ENCODE measurements at places on chromosomes 5 and 9. TPM values are rescaled to one million over a fixed set of nuclear protein-coding genes. Genes with fewer than 3 reads are reported as not detected.
A peak's percentile ranks its signal among the peaks of the same experiment; 100 is the strongest.

- no peak for DNase-seq
Measured at GRCh38 chr5:167944121-167944852, 347.2 kb upstream of the WWC1 start.

DNA sequence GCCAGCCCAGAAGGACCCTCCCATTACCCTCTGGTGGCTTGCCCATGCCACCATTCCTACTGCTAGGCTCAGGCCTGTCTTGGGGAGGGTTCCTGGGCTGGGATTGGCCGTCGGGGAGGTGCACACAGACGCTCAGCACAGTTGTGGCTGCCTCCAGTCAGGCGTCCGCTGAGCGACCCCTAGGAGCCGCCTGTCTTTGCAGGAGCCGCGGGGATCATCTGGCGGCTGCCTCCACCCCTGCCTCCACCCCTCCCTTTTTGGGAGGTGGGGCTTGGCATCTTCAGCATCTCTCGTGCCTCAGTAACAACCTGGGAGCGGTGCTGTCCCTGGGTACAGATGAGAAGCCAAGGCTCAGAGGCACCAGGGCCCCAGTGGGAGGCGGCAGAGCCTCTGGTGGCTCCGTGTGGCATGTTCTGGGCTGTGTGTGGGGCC, 39.6 kb downstream of the RXRA start:
- DNase-seq: no peak

- DNase-seq: no peak
Measured at GRCh38 chr5:31434898-31435297, 97.0 kb downstream of the DROSHA start.

- DNase-seq: no peak
Measured at GRCh38 chr5:172588380-172588779, 52.7 kb upstream of the NEURL1B start.

- peak; percentile 99 for DNase-seq
Measured at GRCh38 chr9:13575558-13575957, 296.1 kb upstream of the MPDZ start.

GRCh38 chr9:129319076-129319937, 141.2 kb upstream of the IER5L start:
- no peak for DNase-seq

DNA sequence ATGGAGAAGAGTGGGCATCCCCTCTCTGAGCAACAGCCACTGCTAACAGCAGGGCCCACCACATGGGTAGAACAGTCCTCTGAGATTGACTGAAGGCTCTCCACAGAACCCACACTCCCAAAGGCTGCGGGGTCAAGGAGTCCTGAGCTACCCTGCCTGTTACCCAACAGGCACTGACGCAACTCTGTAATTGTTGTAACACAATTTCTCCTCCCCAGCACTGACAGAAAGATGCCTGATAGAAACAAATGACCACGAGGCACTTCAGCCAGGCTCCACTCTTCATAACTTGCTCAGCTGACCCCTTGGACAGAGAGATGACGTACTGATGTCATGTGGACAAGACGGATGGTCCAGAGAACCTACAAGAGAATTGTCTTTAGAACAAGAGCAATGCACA, 220.7 kb downstream of the SPOCK1 start:
- DNase-seq: no peak

DNA sequence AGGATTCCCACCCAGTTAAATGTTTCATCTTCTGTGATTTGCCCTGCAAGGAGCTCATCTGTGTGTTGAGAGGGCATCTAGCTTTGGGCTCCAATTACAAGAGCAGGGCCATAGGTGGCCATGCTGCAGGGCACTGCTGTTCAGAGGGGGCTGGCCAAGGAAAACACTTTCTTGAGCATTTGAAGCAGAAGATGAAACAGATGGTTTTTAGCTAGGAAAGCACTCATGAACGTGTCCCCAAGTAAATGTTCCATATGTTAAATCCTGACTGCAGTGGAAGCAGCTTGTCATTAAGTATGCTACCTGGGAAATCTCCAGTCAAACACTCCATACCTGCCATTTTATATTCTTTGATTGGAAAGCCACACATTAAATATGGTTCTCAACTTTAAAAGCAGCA, 176.6 kb downstream of the FBXL7 start:
- DNase-seq: no peak

- no peak for DNase-seq
Measured at GRCh38 chr5:67297376-67297775, 100.8 kb upstream of the CD180 start.

- DNase-seq: no peak
Measured at GRCh38 chr5:58105836-58106235, 354.1 kb downstream of the PLK2 start.

DNA sequence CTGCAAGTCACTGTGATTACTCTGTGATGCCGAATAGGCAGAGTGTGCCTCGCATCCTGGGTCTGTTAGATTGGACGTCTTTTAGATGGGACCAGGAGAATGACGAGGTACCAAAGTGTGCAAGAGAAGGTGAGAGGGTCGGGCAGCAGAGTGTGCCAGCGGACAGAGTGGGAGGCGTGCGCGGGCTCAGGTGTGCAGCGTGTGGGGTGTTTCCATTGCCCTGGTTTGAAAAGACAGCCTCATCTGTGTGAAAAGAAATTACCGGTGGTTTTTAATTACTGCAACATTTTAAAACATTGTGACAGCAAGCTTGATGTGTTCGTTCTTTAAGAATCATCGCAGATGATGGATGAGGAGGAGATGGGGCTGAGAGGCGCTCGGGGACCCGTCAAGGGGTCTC, 4.2 kb upstream of the FAM163B start:
- DNase-seq: no peak

DNA sequence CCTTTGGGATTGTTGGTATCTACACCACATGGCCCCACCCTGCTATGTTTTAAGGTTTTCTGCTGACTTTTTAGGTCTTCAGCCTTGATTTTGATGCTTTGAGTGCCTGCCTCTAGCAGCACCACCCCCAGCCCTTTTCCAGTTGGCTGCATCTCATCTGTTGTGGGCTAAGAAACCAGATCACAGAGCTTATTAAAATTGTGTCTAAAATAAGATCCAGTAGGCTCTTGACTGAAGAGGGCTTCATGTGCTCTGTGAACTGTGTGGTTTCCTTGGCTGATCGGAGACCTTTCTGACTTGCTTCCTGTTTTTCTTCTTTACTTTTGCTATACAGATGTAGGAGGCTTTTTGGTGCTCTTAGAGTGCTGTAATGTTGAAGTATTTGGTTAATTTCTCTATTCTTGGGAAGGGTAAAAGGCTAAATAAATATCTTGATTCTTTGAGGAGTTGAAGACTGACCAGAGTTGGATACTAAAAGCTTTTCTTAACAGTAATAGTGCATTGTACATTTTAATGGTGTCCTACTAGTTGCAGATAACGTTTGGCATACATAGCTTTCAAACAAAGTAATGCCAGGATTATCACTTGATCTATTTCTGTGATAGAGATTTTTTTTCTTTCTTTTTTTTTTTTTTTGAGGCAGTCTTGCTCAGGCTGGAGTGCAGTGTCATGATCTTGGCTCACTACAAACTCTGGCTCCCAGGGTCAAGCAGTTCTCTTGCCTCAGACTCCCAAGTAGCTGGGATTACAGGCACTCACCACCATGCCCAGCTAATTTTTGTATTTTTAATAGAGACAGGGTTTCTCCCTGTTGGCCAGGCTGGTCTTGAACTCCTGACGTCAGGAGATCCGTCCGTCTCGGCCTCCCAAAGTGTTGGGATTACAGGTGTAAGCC, 4.5 kb downstream of the UBE2D2 start:
- no peak for DNase-seq

GRCh38 chr5:174325431-174325830, 279.9 kb downstream of the NSG2 start:
- DNase-seq: no peak

GRCh38 chr5:67190861-67191260, 5.7 kb downstream of the CD180 start:
- no peak for DNase-seq

GRCh38 chr9:38084556-38084880, 15.5 kb upstream of the SHB start:
- no peak for DNase-seq

- DNase-seq: no peak
Measured at GRCh38 chr5:119332978-119333401, 22.8 kb upstream of the TNFAIP8 start.

DNA sequence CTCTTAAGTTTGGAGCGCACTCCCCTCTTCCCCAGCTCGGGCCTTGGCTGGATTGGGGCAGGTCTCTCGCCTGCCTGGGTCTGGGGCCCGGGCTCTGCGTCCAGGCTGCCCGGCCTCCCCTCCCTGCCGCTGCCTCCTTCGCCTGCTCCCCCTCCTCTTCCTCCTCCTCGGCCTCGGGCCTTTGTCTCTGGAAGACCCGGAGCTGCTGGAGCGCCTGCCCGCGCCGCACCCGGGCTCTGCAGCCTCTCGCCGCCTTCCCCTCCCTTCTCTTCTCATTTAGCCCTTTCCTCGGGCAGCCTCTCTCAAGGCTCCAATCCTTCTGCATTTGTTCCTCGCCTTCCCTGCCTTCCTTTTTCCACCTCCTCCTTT, 218.5 kb downstream of the C9orf50 start:
- no peak for DNase-seq

GRCh38 chr5:40240111-40240510, 439.6 kb upstream of the PTGER4 start:
- DNase-seq: no peak

- no peak for DNase-seq
Measured at GRCh38 chr9:136995772-136996311, 526 bp downstream of the CLIC3 start.

- no peak for DNase-seq
Measured at GRCh38 chr5:94523018-94523417, 95.4 kb downstream of the KIAA0825 start.

GRCh38 chr5:14251733-14252132, 108.6 kb downstream of the TRIO start:
- no peak for DNase-seq

- DNase-seq: no peak
Measured at GRCh38 chr5:52692039-52692438, 95.7 kb upstream of the ITGA1 start.

DNA sequence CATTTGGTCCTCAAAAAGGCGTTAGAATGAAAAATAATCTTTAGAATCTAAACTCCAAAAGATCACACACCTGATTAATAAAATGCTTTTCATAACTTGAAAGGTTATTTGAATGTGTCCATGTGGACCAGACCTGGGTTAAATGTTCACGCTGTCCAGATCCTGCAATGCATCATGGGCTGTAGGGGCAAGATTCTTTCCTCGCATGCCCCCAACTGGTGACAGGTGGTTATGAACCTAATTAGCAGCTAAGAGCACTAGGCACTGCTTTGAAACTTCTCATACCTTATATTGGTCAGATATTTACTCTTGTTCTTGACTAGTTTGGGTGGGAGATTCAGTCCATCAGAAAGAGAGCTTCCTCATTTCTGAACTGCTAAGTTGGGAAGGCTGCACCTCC, 19.3 kb upstream of the PIP5K1B start:
- DNase-seq: no peak

DNA sequence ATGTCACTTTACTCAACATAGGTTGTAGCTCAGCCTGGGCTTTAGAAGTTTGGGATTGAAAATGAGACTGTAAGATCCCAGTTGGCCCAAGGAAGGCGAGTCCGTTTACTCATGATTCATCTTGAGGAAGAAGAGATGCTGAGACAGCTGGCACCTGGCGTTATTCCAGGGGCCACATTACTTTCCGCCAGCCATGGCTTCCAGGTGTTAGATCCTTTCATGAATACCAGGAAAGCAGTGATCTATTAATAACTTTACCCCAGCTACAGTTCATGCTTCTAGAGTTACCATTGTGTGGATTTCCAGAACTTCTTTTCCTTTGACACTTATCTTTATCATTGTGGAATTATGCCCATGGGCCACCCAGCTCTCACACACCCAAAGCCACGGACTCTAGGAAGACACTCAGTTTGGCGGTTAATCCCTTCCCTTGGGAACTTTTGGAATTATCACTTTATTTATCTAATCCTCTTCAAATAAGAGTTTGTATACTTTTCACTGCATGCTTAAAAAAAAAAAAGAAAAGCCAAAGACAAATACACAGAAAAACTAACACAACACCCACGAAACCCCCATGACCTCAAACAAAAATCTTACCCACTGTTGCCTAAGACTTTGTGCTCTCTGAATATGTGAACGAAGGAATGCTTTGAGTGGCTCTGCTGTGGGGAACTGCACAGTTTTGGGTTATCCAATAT, 26.9 kb downstream of the RAI14 start:
- DNase-seq: peak; percentile 57

DNA sequence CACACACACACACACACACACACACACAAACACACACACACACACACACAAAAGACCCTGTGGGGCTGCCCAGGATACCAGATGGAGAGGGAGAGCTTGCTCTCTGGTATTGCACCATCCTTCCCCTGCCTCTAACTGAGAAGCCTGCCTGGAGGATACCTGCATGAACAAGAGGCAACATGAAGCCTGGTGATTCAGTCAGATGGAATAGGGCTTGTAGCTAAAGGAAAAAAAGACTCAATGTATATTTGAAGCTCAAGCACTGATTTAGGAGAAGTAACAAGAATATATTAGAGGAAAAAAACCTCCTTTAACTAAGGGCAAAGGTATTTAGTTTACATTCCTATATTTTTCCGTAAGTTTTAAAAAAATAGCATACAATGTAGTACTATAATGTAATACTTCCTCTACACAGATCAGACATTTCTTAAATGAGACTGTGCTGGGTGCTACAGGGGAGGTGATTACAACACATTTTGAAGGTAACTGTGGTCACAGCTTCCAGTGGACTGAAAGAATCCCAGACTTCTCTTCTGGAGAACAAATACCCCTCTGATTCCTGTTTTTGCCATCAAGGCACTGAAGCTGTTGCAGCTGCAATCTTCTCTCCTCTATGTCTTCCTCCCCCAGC, 169.3 kb downstream of the DCP2 start:
- no peak for DNase-seq

DNA sequence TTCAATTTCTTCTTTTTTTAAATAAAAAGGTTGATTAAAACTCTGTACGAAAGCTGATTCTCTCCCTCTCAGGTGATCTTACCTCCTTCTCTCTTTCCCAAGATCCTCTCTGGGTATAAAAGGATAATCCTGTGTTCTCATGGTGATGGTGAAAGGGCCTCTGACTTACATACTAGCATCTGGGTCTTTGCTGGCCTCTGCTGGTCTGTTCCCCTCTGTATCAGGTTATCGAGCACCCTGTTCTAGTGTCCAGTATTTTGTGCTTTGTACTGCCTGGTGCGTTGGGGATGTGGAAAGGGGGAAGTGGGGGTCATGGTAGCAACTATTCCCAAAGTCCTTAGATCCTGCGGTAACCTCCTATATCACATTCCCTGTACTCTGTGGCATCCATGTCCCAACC, 328.9 kb downstream of the NR2F1-AS1 start:
- no peak for DNase-seq

GRCh38 chr5:176396330-176396729, 7.8 kb downstream of the HIGD2A start:
- DNase-seq: no peak

- DNase-seq: no peak
Measured at GRCh38 chr5:38008198-38008597, 168.4 kb upstream of the GDNF start.

The RNF130 gene
- total RNA-seq: 28.1 TPM

The NUTM2F gene
- not detected for total RNA-seq

The PRRX2 gene
- total RNA-seq: not detected

The CEL gene
- total RNA-seq: 0.07 TPM

The KIF4B gene
- total RNA-seq: 0.13 TPM

The SPARC gene
- total RNA-seq: 1,269 TPM

The PHF24 gene
- total RNA-seq: not detected

The ST8SIA4 gene
- total RNA-seq: 1.1 TPM

The SHISAL2B gene
- not detected for total RNA-seq

The UBE2R2 gene
- total RNA-seq: 23.5 TPM

The HMGCS1 gene
- total RNA-seq: 80.5 TPM

The LHX6 gene
- 0.14 TPM for total RNA-seq

The NPR3 gene
- 0.04 TPM for total RNA-seq

Data from pulmonary artery endothelial cell (primary cell).